NK-92 treated with Interleukin-12 subunit alpha and Interleukin-12 subunit beta, amount 100 ng/mL, for 24 hours (cell line): ENCODE measurements at places on chromosomes 5 and 9.

DNA sequence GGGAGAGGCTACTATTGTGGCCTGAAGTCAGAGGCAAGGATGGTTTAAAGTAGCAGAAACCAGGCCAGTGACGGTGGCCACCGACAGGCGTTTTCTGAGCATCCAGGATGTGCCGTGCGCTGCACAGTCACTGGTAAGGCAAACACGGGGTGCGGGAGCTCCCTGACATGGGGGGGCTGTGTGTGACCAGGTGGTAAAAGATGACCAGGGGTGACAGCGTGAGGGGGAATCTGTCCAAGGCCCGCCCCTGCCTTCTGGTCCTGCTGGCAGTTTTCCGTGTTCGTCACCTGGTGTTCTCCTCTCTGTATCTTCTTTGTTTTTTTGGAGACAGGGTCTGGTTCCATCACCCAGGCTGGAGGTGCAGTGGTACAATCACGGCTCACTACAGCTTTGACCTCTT lies 167.4 kb downstream of the ICE1 start:
- no peak for DNase-seq

DNA sequence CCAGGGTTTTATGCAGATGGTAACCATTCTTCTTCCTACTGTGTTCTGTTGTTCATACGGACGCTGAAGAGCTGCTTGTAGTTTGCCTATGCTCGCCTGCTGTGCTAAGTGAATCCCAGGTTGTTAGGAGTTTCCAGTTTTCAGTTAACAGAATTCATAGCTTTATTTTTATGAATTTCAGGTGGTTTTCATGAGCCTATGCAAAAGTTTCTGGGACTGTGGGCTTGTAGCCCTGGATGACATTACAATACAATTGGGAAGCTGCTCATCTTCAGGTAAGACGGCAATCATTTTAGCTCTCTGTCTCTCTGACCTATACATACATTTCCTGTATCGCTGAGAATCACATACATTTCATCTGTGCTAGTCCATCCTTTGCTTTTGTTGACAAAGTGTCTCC lies 90.3 kb upstream of the SMC5 start:
- no peak for DNase-seq

DNA sequence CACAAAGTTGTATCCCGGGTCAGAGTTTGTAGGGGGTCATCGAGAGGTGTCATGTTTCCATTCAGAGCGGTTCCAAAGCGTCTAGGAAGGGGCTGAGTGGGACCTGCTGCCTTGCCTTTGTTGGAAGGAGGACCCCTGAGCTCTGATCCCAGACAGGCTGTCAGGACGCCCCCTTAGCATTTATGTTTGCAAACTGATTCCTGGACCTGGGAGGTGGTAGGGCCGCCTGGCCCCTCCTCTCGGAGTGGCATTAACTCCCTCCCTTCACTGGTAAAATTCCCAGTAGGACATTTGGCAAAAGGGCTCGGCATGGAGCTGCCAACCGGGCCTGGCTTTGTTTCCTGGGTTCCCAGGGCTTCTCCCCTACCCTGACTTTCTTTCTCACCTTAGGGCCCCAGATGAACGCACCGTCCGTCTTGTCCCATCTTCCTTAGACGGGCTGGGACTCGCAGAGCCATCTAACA lies 2.5 kb downstream of the JADE2 start:
- DNase-seq = no peak

DNA sequence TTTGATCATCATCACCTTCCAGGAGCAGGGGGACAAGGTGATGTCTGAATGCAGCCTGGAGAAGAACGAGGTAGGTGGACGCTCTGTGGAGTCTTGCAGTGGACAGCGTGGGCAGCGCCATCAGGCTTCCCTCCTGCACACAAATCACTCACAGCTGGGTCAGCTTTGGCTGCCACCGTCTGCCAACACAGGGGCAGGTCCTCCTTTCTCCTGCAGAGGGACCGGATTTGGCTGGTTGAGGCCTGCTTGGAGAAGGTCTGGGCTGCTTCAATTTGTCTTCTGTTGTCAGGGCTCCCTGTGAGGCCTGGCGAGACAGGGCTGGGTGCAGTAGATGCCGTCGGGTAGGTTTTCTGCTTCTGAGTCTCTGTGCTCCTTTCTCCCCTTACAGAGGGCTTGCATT lies 180.6 kb downstream of the CACNA1B start:
- no peak for DNase-seq

- DNase-seq = no peak
Measured at GRCh38 chr5:172052450-172053236, 46.2 kb upstream of the FBXW11 start.

DNA sequence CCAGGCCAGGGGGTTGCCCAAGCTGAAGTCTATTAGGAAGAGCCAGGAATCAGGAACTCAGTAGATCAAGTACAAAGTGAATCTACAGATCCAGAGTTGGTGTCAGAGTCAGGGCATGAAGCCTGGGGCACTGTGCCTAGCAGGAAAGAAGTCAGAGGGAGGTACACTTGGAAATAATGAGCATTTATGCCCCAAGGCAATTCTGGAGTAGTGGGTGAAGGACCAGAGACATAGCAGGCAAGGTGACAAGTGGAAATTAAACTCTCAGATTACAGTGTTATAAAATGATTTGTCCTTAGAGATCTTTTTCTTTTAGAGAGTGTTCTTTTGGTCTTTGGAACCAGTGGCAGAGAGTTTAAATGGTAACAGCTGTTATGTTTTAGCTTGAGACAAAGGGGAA lies 138.0 kb downstream of the ADAMTSL1 start:
- DNase-seq = no peak

DNA sequence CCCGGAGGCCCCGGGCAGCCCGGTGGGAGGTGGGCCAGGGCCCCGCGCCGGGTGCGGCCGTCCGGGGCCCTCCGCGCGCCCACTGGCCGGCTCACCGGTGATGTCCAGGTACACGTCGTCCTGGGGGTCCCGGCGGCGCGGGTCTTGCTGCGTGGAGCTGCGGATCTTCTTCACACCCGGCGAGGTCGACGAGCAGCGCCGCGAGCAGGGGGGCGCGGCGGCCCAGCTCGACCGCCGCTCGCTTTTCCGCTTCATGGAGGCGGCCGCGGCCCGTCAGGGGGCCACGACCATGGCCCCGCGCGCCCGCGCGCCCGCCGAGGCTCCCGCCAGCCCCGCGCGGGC lies 548 bp downstream of the CDC14B start:
- no peak for DNase-seq

GRCh38 chr5:178625679-178626483 lies 969 bp downstream of the CLK4 start:
- no peak for DNase-seq

DNA sequence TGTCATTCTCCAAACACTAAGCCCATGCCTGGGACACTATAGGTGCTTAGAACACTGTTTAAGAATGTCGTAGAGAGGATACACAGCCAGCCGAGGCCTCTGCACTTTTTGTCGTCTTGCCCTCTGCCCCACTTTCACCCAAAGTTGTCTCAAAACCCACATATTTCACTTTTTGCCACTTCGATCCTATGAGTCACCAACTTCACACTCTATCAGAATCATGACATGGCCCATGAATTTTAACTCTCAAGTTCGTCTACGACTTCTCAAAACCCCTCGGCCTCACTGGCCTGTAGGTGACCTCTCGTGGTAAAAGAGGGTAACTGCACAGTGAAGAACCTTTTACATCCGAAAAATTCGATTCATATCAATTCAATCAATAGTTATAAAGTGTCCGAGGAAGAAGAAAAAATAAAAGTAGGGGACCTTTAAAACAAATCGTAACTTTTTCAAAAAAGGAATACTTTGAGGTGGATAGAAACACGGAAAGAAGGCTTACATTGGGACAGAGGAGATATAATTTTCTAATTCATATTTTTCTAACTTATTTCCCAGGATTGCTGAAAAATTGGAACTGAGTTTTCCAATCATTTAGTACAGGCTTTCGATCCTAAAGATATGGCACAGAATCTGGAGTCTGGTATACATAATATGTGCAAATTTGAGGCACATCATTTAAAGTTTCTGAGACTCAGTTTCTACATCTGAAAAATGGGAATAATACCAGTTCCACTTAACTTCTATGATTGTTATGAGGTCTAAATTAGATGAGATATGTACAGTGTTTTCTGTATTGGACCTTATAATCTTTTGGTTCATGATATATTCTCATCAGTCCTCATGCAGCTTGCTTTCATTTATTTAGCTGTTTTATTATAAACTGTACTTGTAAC lies 122.6 kb downstream of the APBA1 start:
- DNase-seq = peak; percentile 13

DNA sequence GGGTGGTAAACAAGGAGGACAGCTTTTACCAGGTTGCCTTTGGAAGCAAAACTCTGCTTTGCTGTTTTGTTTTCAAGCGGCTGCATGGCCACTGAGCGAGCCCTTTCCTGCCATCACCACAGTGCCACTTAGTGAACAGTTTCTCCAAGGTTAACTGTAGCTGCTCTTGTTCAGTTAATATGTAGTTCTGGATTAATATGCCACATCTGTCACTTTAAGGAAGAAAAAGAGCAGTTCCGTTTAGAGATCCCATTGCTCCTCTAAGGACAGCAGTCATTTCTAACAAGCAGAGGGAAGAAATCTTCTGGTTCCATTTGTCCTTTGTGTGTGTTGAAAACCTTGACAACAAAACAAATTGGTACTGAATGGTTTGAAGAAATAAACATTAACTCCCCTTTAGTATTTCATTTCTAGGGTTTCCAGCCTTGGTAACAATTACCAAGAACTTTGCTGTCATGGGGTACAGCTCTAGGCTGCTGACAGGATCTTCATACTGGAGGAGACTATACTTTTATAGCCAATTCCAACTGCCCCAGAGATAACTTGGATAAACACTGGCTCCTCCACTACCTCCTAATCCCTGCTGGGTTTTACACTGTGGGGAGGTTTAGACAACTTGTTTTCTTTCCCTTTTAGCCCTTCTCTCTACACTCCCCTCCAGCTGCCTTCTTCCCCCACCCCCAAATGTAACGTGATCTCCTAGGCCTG lies 10.3 kb upstream of the ABL1 start:
- DNase-seq = no peak

DNA sequence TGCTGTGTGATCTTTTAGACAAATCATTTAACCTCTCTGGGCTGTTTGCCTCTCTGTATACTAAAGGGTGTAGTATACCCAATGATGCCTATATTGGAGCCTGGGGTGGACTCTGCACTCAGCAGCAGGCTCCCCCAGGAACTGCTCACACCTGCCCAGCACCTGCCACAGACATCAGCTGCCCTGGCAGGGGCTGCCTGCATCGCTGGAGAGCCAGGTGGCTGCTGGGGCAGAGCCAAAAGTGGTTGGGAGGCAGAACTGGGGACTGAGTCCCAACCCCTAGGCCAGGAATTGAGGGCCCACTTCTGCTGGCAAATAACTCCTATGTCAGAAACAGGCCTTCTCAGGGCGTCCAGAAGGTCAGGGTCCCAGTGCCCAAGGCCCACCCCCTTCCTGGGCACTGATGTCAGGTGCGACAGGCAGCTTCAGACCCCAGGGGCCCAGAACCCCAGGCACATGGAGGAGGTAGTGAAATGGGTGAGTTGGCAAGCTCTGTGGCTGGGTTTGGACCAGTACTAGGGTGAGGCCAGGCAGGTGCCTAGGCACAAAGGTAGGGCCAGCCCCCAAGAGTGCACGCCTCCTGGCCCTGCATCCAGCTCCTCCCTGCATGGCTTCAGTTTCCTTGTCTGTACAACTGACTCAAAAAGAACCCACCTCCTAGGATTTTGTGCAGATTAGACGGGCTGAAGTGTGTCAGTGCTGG lies 5.8 kb downstream of the UNC5A start:
- DNase-seq = no peak
